NCI-H748 treated with DMSO at 0.1 percent for 48 hours (cell line): ENCODE measurements at places on chromosomes 2 and 18.

DNA sequence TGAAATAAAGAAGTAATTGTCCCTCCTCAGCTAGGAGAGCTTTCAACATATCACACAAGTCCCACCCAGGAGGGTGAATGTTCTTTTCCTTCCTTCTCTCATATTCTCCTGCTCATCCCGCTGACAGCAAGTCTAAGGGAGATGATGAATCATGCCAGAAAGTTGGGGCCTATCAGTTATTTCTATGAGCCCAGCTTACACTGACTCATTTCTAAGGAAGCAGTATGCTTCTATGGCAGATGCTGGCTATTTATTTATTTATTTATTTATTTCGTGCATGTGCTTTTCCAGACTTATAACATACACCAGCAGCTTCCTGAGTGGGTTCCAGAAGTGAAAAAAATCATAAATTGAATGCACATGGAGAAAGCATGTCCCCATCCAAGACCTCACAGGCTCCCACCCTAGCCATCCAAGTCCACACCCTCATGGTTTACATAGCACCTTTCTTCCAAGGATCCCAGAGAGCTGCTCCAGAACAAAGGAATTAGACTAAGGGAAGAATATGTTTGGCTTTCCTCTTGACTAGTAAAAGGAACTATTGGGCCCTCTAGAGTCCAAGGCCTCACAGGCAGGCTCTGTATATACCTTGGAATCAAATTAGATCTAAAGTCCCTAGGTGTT is 1074.2 kb upstream of the ZEB2 start:
- no peak for DNase-seq

DNA sequence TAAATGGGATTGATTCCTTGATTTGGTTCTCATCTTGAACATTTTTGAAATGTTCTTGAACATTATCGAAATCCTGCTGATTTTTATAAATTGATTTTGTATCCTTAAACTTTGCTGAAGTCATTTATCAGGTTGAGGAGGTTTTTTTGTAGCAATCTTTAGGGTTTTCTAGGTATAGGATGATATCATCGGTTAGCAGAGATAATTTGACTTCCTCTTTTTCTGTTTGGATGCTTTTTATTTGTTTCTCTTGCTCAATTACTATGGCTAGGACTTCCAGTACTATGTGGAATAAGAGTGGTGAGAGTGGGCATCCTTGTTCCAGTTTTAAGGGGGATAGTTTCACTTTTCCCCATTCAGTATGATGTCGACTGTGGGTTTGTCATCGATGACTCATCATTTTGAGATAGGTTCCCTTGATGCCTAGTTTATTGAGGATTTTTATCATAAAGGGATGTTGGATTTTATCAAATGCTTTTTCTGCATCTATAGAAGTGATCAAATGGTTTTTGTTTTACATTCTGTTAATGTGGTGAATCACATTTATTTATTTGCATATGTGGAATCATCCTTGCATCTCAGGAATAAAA is 201.5 kb upstream of the ZSWIM2 start:
- no peak for DNase-seq

- no peak for DNase-seq
These were observed 2115.3 kb upstream of the PIK3C3 start for GRCh38 chr18:39839782-39840181.

DNA sequence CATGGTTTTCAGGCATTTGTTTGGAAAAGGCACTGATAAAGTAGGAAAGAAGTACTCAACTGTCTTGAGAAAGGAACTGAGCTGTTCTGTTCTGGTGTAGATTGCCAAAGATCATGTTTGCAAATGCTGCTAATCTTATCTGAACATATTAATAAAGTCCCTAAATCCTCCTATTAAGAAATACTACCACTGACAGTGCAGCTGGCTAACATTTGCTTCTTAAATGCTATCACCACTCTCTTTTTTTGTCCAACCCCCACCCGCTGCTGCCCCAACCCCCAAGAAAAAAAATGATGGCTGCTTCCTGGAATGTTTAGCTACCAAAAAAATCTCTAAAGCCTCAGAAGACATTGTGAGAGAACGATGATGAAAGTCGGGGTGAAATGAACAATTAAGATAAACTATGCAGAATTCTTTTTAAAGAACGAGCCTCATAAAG is 130.7 kb downstream of the CCBE1 start:
- DNase-seq, result no peak

DNA sequence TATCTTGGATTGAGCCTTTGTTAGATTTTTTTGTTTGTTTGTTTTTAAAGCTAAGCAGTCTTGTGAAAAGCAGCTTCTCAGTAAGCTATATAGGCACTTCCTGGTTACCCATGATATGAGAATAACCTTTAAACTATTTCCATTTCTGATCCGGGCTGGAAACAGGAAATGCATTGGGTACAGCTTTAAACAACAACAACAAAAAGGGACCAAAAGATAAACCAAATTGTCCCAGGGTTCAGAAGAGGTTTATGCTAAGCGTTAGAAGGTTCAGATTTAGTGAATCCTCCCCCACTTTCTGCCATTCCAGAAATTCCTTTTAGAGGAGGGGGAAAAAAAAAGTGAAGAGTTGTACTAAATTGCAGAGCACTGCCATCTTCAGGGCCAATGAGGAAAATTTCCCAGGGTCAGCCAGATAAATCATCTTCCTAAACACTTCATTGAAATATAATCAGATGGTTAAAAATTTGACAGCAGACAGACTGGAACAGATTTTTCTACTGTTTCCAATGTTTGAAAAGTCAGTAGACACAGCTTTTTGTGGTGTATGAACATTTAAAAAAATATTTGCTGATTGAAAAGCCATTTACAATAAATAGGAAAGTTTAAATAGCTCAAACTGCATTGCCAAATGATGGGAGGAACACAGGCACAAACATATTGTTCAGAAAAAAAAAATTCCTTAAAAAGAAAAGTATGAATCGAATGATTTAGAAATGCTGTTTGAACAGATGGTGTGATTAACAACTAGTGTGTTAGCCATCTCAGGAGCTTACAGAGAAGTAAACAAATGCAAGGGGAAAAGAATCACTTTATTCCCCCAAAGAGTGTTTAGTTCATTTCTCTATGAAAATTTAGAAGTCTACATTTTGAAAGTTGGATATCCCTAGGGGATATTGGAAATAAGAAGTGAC is 189.9 kb upstream of the TANK start:
- peak; percentile 30 for DNase-seq

DNA sequence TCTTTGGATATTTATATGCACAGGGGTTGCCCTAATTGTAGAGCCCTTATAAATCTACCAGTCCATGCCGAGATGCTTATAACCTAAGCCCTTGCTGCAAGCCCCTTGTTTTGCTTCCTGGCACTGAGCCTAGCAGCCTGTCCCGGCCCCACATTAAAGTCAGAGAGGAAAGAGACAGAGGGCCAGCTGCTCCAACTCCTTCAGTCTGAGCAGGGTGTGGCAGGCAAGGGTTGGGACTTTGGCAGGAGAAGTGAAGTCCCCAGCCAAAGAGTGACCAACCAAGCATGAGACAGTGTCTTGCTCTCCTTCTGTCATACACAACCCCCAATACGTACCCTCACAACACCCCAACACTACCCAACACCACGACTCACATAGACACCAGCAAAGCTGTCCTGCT is 54.7 kb upstream of the FZD7 start:
- DNase-seq, result no peak

DNA sequence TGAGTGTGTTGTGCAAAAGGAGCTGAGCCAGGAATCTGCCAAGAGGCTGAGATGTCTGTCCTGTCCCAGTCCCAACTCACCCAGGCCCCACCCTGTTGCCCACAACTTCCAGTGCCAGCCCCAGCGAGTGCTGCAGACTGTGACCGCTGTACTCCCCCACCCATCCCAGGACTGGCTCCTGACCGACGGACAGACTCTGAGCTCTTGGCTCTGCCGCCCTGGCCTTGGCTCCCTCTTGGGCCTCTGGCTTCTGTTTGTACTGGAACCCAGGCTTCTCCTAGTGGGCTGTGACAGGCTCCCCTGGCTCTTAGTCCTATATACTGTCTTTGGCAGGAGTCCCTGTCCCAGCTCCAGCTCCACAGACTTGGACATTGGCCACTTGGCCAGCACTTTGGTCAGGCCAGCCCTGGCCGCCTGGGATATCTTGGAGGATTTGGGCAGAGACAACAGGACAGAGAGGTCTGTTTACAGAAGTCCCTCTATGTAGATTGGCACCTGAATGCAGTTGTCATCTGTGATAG is 41.1 kb downstream of the ACOXL start:
- DNase-seq, result no peak
